Inflammatory macrophage treated with lipopolysaccharide for 1 hour (primary cell): ENCODE measurements at places on chromosomes 2 and 18.

GRCh38 chr2:140797718-140798117 is 1333.1 kb downstream of the LRP1B start:
- no peak for DNase-seq

- no peak for DNase-seq
Measured at GRCh38 chr18:58249712-58250111, 205.7 kb downstream of the NEDD4L start.

DNA sequence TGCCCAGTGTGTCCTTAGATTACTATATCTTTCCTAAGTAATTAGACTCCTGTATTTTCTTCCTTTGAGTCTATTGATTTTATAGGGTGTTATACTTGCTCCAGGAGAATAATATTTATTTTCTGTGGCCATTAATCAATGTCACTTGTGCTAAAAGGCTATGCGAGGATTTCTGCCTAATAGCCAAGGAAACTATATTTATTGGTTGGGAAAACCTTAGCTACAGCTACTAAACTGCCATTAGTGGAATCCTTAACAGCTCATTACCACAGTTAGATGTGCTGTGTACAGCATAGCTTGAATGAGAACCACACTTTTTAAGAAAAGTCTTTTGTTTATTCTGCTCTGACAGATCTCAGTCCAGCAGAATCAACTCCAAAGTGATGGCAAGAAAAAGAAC is 537.3 kb downstream of the ERBB4 start:
- no peak for DNase-seq

DNA sequence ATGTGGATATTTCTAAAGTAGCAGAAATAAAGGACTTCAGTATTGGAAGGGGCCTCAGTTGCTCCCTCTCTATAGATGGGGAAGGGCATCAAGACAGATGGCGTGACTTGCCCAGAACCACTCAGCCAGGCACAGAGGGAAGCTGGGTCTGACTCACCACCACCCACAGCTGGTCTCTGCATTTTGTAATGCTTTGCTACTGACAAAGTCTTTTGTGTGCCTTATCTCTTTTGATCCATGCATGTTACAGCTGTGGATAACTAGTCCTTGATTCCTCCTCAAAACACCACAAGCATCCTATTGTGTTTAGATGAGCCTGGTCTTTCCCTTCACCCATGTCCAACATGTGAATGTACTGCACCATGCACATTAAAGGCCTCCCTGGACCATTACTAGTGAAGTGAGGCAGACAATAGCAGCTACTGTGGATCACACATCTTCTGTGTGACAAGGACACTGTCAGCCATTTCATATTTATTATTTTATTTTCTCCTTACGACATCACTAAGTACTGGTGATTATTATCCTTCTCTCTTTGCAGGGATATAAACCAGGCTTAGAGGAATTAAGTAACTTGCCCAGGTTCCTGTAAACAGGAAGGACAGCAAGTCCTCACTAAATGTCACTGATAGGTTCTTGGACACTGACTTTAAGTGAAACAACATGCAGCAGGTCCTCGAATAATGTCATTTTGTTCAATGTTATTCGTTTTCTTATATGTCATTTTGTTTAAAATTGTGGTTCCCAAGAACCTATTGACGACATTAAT is 29.6 kb upstream of the IL37 start:
- DNase-seq = peak; percentile 94

DNA sequence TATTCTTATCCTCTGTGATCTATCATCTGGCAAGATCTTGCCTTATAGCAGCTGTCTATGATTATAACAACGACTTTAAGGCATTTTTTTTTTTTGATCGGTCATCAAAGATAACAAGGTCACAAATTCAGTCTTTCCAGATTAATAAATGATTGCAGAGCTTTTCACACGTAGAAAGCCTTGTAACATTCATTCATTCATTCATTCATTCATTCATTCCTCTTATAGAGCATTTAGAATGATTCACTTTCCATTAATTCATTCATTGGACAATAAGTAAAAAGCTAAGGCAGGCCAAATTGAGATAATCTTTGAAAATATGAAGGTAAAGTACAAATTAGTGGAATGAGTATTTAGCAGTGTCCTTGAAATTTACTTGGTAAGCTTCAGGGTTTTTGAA is 223.7 kb downstream of the NUP35 start:
- no peak for DNase-seq

DNA sequence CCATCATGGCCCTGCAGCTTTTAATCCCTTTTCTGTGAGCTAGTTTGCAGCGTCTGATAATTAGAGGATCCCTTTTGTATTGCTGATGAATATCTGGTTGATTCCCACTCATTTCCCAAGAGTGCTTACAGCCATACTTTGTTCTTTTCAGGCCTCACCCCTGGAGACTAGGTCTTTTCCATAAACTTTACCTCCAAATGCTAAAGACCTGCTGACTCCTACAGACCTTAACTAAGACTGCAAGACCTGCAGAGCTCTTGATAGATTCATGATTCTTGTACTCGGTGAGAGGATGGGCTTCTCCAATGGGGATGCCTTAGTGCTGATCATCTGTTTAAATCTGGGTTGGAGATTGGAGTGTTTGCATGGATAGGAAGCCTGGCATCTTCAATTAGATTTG is 33.1 kb upstream of the DYNAP start:
- no peak for DNase-seq

- DNase-seq = no peak
Measured at GRCh38 chr2:216737676-216738075, 42.3 kb upstream of the IGFBP5 start.

DNA sequence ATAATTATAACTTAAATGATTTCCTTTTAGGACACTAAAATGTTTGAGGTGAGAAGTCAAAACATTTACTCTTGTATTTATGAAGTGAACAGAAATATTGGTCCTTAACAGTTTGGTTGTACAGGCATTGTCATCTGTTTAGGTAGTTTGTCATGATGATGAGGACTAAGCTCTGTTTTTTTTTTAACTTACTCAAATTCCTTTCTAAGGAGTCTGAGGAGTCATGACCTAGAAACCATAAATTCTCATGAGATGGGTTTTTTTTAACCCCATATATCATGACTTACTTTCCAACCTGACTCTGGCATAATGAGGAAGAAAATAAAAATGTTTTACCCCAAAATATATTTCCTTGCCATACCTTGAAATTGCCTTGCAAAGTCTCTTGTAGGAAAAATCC is 1176.2 kb downstream of the SUCLG1 start:
- no peak for DNase-seq

DNA sequence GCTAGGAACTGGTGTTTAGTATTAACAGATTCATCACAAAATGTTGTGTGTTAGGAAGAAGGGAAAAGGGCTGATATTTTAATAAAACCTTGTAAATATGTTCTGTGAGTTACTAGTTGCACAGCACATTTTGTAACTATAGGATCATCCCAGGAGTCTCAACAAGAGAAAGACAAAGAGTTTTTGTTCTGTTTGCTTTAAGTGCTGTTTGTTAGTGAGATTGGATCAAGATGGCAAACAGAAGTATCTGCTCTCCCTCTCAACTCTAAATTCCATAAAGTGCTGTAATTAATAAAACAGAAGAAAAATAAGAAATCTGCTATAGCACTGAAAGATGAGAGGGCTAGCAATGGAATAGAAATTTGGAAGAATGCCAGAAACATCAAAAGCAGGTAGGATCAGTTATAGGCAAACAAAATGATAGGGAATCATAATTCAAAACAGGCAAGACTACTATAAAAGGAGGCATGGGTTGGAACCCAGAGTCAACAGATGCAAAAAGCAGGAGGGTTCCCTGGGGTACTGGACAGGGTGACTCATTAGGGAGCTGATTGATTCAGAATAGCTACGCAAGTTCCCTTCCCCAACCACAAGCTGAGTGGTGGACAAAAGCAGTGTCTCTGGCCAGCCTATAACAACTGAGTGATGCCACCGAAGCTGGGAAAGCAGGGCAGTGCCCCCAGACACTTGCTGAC is 75.8 kb downstream of the DYNC1I2 start:
- no peak for DNase-seq

- DNase-seq = no peak
Measured at GRCh38 chr2:14713248-14713647, 80.7 kb downstream of the LRATD1 start.

GRCh38 chr2:237547841-237548416 is 18.4 kb upstream of the PRLH start:
- DNase-seq = no peak

DNA sequence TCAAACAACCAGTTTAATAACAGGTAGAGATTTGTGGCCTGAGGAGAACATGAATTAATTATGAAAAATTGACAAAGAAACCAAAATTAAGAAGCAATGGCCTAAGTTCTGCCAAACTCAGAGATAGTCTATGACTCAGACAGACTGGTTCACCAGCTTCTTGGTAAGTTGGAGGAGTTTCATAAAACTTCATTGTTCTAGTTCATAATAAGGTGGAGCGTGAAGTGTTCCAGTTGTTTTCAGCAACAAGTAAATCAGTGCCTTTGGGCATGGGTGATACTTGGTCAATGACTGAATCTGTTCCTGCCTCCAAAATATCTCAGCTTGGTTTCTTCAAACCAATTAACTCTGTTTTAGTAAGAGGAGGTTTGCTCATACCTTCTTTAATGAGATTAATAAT is 40.0 kb downstream of the SLC40A1 start:
- no peak for DNase-seq

DNA sequence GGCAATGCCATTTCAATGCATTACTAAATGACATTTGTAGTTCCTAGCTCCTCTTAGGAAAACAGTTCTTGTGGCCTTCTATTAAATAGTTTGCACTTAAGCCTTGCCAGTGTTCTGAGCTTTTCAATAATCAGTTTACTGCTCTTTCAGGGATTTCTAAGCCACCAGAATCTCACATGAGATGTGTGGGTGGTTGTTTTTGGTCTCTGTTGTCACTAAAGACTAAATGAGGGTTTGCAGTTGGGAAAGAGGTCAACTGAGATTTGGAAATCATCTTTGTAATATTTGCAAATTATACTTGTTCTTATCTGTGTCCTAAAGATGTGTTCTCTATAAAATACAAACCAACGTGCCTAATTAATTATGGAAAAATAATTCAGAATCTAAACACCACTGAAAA is 45.3 kb downstream of the HADHB start:
- DNase-seq = peak; percentile 86

DNA sequence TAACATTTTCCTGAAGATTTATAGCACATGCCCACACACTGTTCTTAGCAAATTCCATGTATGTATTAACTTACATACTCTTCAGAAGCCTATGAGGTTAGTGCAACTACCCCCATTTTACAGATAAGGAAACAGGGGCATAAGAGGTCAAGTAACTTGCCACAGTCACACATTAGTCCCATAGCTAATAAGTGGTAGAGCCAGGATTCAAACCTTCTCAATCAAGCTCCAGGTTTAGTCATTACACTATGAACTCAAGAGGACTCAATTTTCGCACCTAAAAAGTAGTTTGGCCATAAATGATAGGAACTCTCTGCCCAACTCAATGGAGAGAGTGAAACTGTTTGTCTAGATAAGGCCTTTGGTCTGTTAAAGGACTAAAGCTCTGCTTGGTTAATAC is 9.7 kb upstream of the RIF1 start:
- no peak for DNase-seq

DNA sequence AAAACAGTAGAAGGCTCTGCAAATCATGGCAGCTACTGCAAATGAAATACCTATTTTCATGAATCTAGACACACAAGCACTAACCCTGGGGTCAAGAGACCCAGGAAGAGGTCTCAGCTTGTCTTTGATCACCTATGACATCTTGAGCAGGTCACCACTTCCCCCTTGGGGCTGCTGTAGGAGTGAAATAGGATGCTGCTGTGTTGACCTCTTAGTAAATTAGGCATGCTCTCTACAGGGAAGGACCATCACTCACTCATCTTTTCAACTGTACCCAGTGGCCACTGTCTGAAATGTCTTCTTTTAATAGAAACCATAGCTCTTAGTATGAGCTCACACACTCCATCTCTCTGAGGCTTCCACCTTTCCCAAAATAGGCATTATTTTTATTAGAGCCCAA is 83.8 kb downstream of the NCK2 start:
- DNase-seq = no peak
